Stimulated activated CD8-positive, alpha-beta memory T cell treated with anti-CD3 and anti-CD28 coated beads, Interleukin-4, amount 100 ng/mL, for 1 hour (primary cell): ENCODE measurements at places on chromosomes 3 and 15.

DNA sequence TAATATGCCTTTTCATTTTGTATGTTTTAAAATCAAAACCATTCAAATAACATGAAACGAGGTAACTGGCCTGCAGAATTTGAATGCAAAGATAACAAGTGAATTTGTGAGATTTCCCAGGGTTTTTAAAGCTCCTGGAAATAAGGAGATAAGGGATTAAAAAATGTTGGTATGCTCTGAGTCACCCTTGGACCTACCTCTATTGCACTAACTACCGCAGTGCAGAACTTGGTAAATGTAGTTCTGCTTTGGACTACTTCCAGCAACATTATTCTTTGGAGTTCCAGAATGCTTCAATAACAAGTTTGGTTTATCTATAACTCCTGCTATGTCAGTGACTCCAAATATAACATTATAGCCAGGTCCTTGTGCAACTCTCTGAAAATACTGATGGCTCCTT, 201.7 kb downstream of the GAP43 start:
- no peak for DNase-seq

GRCh38 chr3:36992806-36993325, at the start of gene EPM2AIP1:
Gene EPM2AIP1 (minus strand): TSS chr3:36993131. CDS start chr3:36993077, 54 bp downstream.
- peak; percentile 72 for DNase-seq

DNA sequence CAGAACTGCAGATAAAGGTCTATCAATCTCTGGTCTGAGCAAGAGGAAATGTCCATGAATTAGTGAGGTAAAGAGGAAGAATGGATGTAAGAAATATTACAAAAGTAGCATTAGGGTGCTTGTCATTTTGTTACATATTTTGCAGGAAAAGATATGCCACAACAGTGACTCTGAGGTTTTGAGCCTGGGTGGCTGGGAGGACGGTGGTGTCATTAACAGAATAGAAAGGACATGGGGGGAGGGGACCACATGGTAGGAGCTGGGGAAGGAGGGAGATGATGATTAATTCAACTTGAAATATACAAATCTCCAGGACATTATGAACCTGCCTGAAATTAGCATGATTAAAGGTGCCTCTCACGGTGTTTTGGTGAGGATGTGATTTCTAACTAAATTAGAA, 245.5 kb upstream of the MDFIC2 start:
- no peak for DNase-seq

DNA sequence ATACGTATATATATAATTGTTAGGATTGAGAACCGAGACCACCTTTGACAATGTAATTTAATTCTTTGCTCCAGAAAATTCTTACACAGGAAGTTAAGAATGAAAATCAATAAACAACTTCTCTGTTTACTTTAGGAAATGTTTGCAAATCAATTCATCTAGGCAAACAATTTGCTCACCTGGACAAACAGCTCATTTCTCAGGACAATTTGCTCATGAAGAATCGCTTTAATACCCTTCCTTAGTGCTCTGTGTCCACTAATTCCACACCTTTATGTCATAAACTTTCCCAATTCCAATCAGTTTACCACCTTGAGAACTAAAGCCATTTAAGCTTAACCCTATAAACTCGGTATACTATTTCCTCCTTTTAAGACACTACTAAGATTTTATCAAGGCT, 292.2 kb downstream of the BCHE start:
- DNase-seq: no peak

DNA sequence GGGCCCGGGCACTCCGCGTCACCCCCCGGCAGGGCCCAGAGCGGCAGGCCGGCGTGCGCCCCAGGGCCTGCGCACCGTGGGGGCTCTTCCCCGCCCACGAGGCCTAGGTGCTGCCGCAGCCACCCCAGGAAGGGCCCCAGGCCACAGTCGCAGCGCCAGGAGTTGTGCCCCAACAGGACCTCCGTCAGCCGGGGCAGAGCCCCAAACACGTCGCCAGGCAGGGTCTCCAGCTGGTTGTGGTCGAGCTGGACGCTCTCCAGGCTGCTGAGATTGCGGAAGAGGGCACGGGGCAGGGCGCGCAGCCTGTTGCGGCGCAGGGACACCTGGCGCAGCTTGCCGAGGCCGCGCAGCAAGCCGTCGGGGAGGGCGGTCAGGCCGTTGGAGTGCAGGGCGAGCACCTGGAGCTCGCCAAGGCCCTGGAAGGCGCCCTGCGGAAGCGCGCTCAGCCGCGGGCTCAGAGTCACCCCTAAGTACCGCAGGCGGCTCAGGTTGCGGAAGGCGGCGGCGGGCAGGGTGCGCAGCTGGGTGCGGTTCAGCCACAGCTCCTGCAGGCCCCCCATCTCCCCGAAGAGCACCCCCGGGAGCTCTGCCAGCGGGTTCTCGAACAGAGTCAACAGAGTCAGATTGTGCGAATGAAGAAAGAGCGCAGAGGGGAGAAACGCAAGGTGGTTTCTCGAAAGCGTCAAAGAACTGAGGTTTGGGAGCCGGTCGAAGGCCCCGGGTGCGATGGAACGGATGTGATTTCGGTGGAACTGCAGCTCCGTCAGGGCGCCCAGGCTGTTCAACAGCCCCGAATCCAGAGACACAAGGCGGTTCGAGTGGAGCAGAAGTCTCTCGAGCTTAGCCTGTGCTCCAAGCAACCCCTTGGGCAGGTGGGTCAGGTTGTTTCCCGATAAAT, 2.0 kb downstream of the GP5 start:
- no peak for DNase-seq

GRCh38 chr15:34282384-34282783, 55.2 kb downstream of the SLC12A6 start:
- DNase-seq: no peak

GRCh38 chr3:20160230-20160629, 25.8 kb downstream of the SGO1 start:
- DNase-seq: no peak

- no peak for DNase-seq
Observed at GRCh38 chr3:105448338-105448982, 81.8 kb downstream of the ALCAM start.

- no peak for DNase-seq
Observed at GRCh38 chr3:10475983-10476382, 29.4 kb downstream of the ATP2B2 start.

- DNase-seq: no peak
Observed at GRCh38 chr3:175118382-175118941, 259.3 kb downstream of the NAALADL2 start.

DNA sequence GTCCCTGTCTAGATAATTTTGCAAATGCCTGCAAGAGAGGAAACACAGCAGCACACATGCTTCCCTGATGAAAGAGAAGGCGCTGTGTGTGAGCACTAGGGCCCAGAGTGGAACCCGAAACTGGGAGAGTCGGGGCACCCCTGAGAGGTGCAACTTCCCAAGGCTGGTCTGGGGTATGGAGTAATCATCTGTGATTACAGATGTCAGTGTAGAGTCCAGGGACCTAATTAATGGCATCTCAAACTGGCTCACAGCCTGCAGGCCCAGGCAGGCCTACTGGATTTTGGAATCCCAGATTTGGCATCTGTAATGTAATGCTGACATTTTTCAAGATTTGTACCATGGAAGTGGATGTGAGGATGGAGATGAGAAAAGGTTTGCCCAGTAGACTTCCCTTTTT, 29.4 kb downstream of the PGPEP1L start:
- no peak for DNase-seq

DNA sequence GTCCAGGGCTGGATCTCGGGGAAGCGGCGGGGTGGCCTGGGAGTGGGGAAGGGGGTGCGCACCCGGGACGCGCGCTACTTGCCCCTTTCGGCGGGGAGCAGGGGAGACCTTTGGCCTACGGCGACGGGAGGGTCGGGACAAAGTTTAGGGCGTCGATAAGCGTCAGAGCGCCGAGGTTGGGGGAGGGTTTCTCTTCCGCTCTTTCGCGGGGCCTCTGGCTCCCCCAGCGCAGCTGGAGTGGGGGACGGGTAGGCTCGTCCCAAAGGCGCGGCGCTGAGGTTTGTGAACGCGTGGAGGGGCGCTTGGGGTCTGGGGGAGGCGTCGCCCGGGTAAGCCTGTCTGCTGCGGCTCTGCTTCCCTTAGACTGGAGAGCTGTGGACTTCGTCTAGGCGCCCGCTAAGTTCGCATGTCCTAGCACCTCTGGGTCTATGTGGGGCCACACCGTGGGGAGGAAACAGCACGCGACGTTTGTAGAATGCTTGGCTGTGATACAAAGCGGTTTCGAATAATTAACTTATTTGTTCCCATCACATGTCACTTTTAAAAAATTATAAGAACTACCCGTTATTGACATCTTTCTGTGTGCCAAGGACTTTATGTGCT, 527 bp downstream of the B2M start:
- no peak for DNase-seq

GRCh38 chr3:133944181-133944580, 48.5 kb upstream of the RAB6B start:
- no peak for DNase-seq

GRCh38 chr3:96900566-96900965, 86.2 kb downstream of the EPHA6 start:
- DNase-seq: no peak

GRCh38 chr15:85329561-85330422, 50.6 kb upstream of the AKAP13 start:
- DNase-seq: no peak

GRCh38 chr15:72169236-72169920, 28.2 kb downstream of the GRAMD2A start:
- DNase-seq: no peak

DNA sequence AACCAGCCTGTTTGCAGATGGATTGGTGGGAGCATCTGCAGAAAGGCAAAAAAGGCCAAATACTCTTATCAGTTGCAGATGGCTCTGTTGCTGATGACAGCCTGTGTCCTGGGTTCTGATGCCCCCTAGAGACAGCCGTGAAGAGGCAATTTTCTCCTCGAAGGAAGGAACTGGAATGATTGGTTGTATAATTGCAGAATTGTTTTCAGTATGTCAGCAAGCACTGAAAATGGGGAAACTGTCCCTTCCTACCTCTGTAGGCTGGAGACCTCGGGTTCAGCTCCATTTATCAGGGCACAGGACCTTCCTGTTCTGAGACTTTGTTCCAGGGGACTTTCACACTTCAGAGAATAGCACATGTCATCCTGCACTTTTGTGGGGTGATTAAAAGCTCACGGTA, 103.0 kb downstream of the PGPEP1L start:
- DNase-seq: no peak

- no peak for DNase-seq
Observed at GRCh38 chr3:65593780-65594752, 444.7 kb downstream of the MAGI1 start.

GRCh38 chr3:126961191-126961790, 21.6 kb upstream of the PLXNA1 start:
- no peak for DNase-seq

GRCh38 chr3:105065895-105066839, 300.5 kb upstream of the ALCAM start:
- no peak for DNase-seq

DNA sequence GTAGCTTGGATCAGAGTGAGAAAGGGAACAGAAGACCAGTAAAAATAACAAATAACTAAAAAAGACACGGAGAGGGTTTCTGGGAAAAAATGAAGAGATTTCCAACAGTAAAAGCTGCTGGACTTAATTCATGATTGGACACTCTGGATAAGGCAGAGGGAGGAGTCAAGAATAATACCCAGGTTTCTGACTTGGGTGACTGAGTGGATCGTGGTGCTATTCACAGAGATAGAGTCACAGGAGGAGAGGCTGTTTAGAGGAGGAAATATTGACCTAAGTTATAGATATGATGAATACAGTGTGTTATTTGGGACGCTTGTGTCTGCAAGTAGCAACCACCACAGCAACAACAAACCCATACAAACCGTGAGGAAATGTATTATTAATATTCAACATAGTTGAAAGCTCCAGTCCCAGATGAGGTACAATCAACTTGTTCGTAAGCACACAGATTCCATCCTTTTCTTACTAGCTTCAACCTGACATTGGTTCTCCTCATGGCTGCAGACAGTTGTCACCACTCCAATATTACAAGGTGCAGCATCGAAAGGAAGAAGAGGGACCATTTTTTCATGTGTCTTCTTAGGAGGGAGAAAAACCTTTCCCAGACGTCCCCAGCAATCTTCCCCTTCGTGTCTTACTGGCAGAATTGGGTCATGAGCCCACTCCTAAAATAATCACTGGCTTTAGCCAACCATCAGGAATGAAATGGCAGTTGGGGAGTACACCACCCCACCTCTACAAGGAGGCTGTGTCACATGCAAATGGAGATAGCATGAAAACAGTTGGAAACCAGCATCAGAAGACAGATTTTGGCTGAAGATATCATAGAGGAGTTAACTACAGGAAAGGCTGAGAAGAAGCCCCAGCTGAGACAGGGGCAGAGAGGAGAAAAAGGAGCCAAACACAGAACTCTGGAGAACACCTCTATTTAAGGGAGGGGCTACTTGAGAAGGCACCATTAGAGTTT, 387.8 kb downstream of the SHQ1 start:
- DNase-seq: no peak

- DNase-seq: no peak
Observed at GRCh38 chr15:48121849-48122248, 1.1 kb downstream of the SLC24A5 start.

DNA sequence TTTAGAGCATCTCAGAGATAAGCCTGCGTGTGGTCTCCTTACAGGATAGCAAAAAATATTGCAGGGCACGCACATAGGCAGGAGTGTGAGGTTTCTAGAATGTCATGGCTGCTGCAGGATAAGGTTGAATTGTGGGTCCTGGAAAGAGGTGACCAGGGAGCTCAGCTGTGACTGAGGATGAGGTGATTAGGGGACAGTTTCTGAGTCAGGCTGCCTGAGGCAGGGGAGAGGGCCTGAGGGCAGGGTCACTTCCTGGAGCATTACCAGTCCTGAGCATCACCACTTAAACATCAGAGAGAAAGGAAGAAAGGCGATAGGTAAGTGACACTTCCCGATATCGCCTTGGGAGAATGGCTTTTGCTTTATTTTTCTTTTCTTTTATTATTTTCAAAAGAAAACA, 813.8 kb downstream of the TUSC7 start:
- DNase-seq: no peak

GRCh38 chr15:100174904-100175275, 166.9 kb downstream of the ADAMTS17 start:
- DNase-seq: no peak

GRCh38 chr3:166531730-166532129, 694.5 kb upstream of the BCHE start:
- DNase-seq: no peak

GRCh38 chr15:49986326-49986725, 132.7 kb downstream of the ATP8B4 start:
- DNase-seq: no peak

GRCh38 chr15:101803676-101804075, 367 bp downstream of the OR4F6 start:
- DNase-seq: no peak

DNA sequence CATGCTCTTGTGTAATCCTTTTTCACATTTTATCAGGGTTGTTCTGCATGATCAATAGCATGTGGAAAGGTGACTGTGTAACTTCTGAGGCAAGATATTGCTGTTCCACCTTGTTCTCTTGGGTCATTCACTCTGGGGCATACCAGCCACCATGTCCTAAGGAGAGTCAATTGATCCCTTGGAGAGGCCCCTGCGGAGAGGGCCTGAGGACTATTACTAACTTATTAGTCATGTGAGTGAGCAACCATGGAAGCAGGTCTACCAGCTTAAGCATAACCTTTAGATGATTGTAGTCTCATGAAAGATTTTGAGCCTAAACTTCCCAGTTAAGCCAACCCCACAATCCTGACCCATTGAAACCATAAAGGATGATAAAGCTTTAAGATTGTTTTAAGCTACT, 22.0 kb upstream of the COL6A5 start:
- DNase-seq: no peak

GRCh38 chr15:52008359-52008697, 10.7 kb upstream of the MAPK6 start:
- DNase-seq: no peak
